Activated CD4-positive, alpha-beta T cell treated with anti-CD3 and anti-CD28 coated beads for 36 hours (primary cell): ENCODE measurements at places on chromosomes 2 and 18.

DNA sequence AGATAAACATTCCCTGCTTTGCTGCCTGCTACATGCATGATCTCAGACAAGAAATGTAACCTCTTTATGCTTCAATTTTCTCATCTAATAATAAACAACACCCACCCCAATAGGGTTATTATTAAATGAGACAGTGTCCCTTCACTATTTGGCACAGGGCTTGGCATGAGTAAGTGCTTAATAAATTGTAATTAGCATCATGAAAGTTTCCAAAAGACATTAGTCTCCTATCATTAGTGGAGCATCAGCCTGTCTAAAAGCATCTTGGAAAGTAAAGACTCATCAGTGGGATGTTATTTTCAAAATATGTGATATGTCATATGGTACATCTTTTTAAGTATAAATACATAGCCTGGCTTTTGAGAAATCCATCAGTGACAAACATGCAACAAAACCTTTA is 275.0 kb downstream of the ZEB2 start:
- no peak for DNase-seq

GRCh38 chr18:43524260-43524659 is 247.0 kb upstream of the SYT4 start:
- no peak for DNase-seq

GRCh38 chr2:240933048-240933965 is 27.2 kb downstream of the CROCC2 start:
- DNase-seq, result no peak

- no peak for DNase-seq
Measured at GRCh38 chr2:23323917-23324680, 60.9 kb upstream of the KLHL29 start.

DNA sequence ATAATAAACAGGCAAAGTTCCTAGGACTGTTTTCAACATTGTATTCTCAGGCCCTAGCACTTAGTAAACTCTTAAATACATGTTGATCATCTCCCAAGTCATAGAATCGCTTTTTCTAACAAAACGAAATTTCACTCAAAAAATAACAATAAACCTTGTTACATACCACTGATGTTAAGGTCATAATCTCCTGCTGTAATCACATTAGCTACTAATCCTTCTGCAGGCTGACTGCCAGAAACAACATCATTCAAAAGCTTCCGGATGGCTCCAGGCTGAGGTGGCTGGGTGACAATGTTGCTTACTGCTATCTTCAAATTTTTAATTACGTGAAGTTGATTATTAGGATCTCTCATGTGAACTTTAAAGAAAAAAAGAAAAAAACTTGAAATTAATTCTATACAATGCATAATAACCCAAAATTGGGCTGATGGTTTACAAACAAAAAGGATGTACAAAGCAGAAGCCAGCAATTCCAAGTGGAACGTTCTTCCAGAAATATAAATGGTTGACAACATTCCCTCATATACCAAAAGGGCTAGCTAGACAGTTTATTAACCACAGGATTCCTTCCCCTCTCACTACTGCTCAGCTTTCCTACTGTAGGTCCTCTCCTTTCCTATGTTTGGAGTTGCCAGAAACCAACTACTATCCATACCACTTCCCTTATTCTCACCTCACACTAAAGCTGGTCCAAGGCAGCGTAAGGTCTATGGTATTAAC is 11.6 kb downstream of the TRAPPC8 start:
- no peak for DNase-seq

- no peak for DNase-seq
Measured at GRCh38 chr2:139217641-139218040, 437.5 kb upstream of the NXPH2 start.

DNA sequence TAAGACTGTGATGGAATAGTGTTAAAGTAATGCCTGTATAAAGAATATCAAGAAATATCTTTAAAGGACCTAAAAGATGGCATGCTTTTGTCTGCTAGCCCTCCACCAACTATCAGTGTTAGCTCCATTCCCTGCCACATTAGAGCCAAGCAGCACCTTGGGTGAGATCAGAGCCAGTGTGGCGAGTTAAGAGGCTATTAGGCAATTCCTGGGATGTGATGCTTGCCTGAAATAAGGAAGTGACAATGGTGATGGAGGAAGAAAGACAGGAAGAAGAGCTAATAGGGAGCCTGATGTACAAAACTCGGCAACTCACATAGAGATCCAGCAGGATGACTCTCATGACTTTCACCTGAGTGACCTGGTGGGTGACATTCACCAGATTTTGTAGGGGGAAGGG is 143.5 kb downstream of the ZEB2 start:
- no peak for DNase-seq

- no peak for DNase-seq
Measured at GRCh38 chr2:37263839-37264238, 32.4 kb downstream of the NDUFAF7 start.

- peak; percentile 25 for DNase-seq
Measured at GRCh38 chr2:162890690-162891311, 52.2 kb upstream of the KCNH7 start.

DNA sequence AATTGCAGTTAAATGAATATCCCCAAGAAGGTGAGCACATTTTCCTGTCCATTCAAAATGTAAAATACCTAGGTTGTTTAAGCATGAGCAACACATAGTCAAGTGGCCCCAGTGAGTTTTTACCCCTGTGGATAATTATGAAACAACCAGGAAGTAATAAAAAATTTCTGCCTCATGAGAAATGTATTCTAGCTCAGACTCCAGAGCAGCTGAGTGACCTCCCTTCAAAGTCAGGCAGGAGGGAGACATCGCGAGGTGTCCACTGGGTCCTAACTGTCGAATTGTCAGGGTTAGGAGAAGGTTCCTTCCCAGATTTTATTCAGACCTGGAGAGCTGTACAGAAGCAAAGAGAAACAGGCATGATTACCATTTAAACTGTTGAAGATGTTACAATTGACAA is 416.6 kb upstream of the SMIM21 start:
- DNase-seq, result no peak

- DNase-seq, result peak; percentile 68
Measured at GRCh38 chr2:236536727-236537398, 32.8 kb upstream of the ACKR3 start.

GRCh38 chr2:212264187-212264586 is 274.4 kb downstream of the ERBB4 start:
- no peak for DNase-seq

DNA sequence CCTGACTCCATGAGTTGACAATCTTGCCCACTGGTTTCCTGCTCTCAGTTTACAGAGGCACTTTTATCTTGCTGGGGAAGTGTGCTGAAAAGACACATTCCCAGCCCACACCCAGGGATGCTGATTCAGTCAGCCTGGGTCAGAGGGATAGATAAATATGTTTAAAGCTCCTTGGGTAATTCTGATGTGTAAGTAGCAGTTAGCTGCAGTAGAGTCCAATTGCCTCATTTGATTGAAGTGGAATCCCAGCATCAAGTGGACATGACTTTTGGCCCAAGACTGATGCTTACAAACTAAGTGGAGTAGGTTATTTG is 29.4 kb downstream of the PSD4 start:
- no peak for DNase-seq

- no peak for DNase-seq
Measured at GRCh38 chr2:160429248-160430000, 64.2 kb downstream of the RBMS1 start.

DNA sequence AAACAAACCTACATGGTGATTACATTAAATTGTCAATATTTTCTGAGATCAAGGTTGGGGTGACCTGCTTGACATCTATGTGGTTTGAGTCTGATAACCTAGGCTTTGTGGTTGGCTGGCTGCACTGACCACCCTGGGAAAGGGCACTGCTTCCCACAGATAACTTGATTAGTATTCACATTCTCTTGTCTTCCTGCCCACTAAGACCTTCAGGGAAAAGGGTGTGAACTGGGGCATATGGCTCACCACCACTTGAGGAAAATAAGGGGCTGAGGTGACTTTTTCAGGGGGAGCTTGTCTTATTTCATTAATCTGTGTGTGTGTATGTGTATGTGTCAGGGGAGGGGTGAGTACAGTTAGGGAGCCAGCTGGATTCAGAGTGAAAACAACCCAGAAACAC is 1.5 kb downstream of the SMYD1 start:
- no peak for DNase-seq

- no peak for DNase-seq
Measured at GRCh38 chr2:99072551-99072950, 69.0 kb upstream of the C2orf15 start.

- peak; percentile 20 for DNase-seq
Measured at GRCh38 chr2:147288131-147288530, 556.7 kb upstream of the ACVR2A start.

GRCh38 chr2:238167761-238168160 is 9.0 kb downstream of the ERFE start:
- no peak for DNase-seq

DNA sequence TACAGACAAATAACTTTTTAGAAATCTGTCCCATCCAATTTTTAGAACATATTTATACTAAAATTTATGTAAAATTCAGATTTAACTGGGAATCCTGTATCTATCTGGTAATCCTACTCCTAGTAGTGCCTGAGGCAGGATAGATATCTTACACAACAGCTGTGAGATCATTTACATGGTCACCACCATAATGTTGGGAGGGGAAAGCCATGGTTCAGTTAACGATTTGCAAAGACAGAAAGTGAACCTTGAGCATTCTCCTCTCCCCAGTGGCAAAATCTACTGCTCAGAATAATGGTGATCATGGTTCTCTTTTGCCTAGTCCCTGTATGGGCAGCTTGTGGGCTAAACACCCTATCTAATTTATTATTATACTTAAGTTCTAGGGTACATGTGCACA is 7.7 kb upstream of the TMEM247 start:
- no peak for DNase-seq

GRCh38 chr2:26274058-26274613 is 29.4 kb downstream of the HADHB start:
- DNase-seq, result no peak

DNA sequence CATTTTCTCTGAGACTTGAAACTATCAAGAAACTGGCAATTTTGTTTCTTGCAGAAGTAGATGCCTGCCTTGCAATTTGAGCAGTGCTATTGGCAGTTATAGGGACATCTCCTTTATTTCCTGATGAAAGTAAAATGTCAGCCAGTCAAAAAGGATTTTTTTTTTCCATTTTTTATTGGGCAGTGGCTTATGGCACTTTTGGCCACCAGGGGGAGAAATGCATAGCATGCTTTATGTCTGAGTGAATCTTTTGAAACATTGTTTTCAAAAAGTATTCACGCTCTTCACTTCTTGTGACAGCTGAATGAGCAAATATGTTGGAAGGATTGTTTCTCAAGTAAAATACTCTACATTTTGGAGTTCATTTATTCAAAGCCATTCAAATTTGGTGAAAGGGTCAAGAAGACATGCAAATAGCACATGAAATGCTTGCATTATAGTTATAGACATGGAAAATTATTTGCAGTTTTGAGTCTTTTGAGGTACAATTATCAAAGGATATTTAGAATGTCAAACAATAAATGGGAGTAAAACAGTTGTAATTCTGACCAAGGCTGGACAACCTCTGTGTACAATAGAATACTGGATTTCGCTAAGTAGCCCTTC is 491.0 kb downstream of the CDH2 start:
- DNase-seq, result peak; percentile 23

GRCh38 chr2:88450925-88451810 is 1.3 kb downstream of the FOXI3 start:
- no peak for DNase-seq

DNA sequence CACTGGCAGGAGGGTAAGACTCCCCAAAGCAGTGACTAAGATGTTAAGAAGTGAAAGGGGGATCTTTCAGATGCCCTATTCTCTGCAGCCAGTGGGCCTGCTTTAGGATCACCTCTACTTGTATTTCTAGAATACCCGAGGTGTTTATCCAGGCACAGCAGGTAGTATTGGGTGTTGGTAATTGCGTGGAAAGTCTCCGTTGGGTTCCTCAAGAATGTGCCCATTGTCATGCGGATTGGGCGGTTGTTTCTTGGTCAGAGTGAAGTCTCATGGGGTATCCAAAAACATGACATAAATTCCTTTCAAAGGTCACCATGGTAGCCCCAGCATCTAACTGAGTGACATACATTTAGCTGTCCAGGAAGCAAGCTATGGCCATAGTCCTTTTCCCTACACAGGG is 308.8 kb downstream of the RPIA start:
- no peak for DNase-seq

DNA sequence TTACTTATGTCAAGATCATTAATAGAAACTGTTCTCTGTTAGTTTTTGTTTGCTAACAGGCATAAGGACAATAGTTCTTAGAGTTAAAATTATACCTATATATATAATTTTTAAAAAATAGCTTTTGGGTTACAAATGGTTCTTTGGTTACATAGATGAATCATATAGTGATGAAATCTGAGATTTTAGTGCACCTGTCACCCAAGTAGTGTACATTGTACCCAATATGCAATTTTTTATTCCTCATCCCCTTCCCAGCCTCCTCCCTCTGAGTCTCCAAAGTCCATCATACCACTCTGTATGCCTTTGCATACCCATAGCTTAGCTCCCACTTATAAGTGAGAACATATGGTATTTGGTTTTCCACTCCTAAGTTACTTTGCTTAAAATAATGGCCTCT is 26.4 kb downstream of the SLC4A1AP start:
- no peak for DNase-seq

DNA sequence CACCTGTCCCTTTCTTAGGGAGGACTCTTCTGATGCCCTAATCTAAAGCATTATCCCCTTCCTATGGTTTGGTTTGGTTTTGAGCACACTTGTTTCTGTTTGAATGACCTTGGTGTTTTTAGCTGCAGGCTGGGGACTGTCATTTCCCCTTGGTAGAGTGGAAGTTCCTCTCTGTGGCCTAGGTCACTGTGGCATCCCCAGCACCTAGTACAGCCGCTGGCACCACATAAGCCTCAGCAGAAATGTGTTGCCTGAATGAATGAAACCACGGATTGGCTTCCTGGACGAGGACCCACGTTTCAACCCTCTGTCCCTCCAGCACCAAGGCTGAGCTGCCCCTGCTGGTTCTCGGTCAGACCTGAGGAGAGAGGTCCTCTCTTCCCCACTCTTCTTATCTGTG is 159.9 kb downstream of the CTIF start:
- DNase-seq, result no peak

GRCh38 chr2:237980751-237981150 is 13.9 kb downstream of the UBE2F start:
- DNase-seq, result peak; percentile 71

DNA sequence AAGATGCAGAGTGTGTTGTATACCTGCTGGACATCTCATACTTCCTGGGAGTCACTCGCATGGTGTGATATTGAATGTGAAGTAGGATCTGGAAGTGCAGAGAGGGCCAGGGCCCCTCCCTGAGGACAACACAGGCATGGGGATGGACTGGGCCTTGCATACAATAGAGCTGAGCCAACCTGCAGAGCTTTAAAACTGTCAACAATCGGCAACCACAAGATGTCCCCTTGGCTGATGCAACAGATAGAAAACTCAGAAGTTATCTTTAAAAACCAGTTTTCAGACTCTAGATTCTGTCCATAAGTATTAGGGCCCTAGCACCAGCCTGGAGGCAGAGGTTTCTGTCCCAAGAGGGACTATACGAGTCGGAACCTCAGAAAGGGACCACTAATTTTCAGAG is 19.7 kb downstream of the EVA1A start:
- DNase-seq, result no peak

DNA sequence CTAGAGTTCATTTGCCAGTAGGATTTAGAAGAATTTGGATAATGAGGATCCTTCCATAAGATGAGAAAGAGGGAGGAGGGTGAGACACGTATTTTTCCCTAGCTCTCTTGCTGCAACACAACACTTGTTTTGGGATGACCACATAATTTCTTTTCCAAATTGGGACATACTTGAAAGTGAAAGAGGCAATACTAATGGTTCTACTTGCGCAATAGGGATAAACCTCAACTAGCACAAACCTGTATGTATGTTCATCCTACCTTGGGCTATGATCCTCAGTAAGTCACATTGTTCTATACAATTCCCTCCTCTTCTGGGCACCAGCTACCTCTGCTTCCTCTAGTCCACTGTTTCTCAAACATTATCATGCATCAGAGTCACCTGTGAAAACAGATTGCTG is 1208.8 kb upstream of the LRRTM1 start:
- no peak for DNase-seq
